ENCODE measurements at places on chromosomes 13 and 19.

- no peak for DNase-seq
Measured at GRCh38 chr19:38373907-38374331, 452 bp upstream of the PSMD8 start.

DNA sequence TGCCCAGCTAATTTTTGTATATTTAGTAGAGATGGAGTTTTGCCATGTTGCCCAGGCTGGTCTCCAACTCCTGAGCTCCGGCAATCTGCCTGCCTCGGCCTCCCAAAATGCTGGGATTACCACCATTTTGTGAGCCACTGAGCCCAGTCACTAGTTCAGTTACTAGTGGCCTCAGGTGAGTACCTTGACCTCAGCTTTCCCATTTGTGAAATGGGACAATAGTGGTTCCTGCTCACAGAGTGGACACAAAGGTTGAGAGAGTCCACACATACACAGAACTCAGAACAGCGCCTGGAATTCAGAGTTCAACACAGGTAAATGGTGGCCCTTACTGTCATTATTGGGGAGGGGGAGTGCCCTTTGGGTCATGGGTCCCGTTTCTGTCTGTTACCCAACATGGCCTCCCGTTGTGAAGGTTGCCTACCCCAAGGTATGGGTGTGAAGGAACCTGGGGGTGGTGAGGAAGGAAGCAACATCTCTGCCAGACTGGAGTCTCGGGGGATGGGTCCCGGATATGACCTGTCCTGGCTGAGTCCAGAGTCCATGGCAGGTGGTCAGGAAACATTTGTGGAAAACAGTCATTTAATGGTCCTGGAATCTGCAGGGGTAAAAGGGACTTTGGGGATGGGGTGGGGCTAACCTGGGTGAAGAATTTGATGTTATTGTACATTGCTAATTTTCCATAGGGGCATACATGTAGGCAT lies 11.7 kb upstream of the IRGC start:
- DNase-seq, result no peak

- no peak for DNase-seq
Measured at GRCh38 chr13:110319774-110320509, 12.9 kb downstream of the COL4A2 start.

- DNase-seq, result no peak
Measured at GRCh38 chr13:69704311-69704710, 403.3 kb upstream of the ATXN8OS start.

DNA sequence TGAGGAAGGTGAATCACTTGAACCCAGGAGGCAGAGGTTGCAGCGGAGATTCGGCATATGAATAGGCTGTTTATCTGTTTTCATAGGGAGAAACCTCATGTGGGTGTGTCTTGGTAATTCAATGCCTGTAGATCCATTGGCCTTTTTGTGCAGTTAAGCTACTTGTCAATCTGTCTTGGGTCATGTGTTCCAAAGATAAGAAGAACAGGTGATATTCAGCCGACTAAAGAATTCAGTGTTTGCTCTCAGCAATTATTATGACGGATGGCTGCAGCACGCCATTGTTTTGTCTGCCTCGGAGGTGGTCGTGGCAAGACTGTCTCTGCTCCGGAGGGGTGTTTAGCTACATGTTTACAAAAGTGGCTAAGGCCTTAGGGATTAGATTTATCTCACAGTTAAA lies 573.0 kb upstream of the PCDH9 start:
- no peak for DNase-seq

- no peak for DNase-seq
Measured at GRCh38 chr13:113816254-113816929, 47.5 kb downstream of the GAS6 start.

DNA sequence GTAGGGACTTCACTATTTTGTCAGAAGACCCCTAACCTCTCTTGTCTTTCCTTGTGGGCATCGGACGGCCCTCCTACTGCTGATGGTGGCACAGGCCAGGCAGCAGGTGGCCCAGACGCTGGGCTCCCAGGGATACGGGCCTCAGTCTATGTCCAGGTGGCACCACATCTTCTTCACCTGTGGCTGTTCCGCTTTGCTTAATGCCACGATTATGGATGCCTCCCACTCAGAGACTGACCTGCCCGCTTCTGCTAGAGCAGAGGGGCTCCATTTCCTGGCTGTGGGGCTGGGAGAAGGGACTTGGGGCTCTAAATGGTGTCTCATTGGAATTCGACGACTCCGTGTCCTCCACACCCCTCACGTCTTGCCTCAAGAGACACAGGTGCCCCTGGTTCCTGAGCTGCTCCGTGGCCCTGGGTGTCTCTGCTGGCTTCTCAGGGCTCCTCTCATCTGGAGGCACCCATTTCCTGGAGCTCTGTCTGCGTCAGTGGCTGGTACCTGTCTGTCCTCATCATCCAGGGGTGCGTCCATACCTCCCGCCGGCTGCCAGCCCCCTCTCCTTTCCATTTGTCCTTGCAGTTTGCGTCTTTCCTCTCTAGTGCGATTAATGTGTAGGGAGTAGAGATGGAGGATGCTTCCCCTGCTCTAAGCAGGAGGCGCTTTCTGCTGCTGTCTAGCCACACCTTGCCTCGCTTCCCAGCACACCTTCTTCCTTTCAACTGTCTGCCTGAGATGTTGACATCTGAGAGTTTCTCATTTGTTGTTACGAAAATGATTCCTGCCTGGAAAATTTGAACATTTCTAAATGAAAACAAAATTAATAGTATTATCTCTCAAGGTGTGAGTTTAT lies 63.4 kb downstream of the TEX29 start:
- DNase-seq, result no peak

- no peak for DNase-seq
Measured at GRCh38 chr13:32028711-32029110, 2.9 kb upstream of the FRY start.

Measured in HS-27A (cell line).